ENCODE measurements at places on chromosomes 3 and 15.

- DNase-seq = no peak
These were observed 79.4 kb downstream of the TM4SF4 start for GRCh38 chr3:149553781-149554451.

DNA sequence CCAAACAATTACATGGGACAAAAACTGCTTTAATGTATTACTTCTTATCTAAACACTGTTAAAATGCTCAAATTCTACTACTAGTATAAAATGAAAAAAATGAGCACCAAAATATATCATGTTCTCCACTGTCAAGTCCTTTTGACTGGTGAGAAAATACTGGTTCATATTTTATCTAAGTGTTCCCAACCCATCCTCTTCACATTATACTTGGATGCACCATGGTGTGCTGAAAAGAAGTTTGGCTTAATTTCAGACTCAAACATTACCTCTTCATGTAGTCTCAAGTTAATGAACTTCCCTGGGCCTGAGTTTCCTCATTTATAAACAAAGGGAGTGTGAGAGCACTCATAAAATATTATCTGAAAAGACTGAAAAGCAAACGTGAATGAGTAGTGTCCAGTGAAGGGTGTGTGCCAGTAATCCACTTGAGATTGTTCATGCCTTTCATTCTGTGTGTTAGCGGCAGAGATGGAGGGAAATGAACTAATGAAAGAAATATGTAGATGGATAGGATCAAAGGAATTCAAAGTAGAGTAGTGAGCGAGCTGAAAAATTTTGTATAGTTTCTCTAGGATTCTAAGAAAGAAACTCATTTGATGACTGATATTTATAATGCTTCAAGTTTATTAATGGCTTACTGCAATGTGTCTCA lies 263.2 kb downstream of the NLGN1 start:
- no peak for DNase-seq

DNA sequence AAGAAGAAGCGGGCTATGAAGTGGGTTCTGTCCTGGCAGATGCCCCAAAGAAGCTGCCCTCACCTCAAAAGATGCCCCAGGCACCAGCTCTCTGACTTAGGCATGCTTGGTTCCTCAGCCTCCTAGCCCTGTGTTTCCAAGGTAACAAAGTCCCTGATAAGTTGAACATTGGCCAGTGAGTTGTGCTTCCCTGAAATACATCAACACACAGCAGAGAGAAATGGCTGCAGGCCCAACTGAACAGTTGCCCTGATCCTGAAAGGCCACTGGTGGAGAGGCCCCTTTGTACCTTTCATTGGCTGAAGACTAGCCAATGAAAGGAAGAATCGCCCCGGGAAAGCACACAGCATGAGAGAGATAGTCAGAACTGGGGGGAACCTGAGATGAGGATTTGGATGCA lies 169.9 kb upstream of the CTNNB1 start:
- no peak for DNase-seq

- DNase-seq = no peak
These were observed 65.2 kb downstream of the MYLK start for GRCh38 chr3:123818921-123819429.

- DNase-seq = no peak
These were observed 120.0 kb downstream of the SSR3 start for GRCh38 chr3:156434921-156435320.

DNA sequence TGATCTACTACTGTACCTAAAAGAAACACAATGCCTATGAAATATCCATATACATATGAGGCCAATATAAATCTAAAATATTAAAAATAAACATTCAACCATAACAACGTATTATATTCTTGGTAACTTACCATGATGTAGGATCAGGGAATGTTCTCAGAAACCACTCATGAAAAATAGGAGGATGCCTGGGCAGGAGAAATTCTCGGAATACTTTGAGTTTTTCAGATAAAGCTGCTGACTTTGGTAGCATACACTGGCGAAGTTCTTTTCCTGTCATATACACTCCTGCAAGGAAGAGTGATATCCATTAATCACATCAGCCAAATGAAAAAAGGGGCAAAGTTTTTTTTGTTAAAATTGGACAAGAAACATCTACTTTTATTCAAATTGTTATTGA lies 11.3 kb upstream of the XRN1 start:
- no peak for DNase-seq

DNA sequence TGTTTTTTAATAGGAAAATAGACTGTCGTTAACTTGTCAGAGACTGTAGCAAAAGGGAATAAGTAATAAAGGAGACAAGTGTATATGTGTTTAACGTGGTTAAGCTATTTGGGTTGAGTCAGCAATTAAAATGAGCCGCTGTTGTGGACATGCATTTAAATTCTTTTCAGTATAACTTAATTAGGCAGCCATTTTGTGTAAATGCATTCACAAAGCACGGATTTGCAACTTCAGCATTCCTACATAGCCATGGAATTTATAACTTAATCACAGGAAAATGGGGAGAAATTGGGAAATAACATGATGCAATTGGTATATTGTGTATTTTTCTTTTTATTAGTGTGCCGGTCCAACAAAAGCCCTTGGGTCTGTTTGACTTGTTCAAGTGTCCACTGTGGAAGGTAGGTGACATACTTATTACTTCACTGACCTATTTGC lies 27.9 kb downstream of the USP3 start:
- DNase-seq = no peak

DNA sequence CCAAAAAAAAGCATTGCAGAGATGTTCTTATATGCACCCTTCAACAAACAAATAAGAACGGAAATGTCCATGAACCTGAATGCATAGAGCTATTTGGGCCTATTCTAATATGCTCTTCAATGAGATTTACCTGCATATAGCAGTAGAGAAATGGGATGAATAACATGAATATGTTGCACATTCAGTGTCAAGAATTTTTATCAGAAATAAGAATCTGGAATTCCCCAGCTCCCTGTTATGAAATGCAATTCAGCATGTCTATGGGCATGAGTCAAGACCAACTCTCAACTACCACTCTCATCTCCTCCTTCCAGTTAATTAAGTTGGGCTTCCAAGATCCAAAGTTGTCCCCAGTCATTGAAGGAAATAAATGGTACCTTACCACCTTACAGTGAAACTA lies 133.7 kb upstream of the ALCAM start:
- DNase-seq = no peak

DNA sequence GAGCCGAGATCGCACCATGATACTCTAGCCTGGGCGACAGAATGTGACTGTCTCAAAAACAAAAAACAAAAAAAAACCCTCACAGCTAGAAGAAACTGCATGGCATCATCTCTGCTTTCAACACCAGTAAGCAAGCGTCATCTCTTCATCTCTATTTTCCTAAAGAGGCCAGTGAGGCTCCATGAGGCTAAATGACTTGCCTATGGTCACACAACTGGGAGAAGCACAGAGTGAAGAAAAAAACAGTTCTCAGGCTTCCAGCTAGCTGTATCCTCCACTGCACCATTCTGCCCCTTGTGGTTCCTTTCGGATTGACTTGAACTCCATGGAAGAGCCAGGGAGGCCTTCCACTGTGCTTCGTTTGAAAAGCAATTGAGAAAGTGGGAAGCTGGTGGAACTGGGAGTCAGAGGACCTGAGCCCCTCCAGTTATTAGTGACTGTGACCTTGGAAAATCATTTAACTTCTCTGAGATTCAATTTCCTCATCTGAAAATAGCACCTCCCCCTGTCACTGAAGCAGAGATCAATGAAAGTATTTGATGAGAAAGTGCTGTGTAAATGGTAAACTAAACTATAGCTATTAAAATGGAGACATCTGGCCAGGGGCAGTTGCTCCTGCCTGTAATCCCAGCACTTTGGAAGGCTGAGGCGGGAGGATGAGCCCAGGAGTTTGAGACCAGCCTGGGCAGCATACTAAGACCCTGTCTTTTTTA lies 32.1 kb upstream of the DENND4A start:
- DNase-seq = no peak

- no peak for DNase-seq
These were observed 123.5 kb upstream of the KCNAB1 start for GRCh38 chr3:155996882-155997281.

GRCh38 chr3:58556001-58556400 lies 19.0 kb upstream of the ACOX2 start:
- DNase-seq = no peak

DNA sequence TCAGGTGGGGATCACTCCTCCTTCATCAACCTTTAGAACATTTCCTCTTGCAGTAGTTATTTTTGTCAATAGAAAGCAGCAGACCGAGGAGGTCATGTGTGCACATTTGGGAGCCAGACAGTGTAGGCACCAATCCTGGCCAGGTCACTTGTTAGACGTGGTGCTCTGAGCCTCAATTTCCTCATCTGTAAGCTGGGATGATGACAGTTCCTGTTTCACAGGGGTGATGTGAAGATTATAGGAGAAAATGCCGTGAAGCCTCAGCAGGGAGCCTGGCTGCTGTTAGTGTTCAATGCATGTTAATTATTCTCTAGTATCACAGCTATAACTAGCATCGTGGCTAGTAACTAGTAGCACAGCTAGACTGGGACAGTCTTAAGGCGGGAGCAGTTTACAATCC lies 64.7 kb downstream of the ATP2B2 start:
- DNase-seq = no peak

DNA sequence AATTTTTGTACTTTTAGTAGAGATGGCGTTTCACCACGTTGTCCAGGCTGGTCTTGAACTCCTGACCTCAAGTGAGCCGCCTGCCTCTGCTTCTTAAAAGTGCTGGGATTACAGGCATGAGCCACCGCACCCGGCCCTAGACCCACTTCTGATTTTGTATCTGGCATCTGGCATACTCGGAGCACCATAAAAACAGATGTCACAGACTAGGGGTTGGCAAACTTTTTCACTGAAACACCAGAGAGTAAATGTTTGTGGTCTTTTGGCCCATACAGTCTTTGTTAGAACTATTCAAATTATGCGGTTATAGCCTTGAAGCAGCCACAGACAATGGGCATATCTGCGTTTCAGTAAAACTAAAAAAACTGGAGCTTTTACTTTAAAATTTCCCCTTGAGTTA lies 110.7 kb downstream of the TJP1 start:
- DNase-seq = no peak

GRCh38 chr3:162111861-162112260 lies 615.3 kb downstream of the OTOL1 start:
- DNase-seq = no peak

GRCh38 chr3:149090461-149090860 lies 4.1 kb upstream of the HLTF start:
- no peak for DNase-seq

- no peak for DNase-seq
These were observed 280.7 kb downstream of the NFKBIZ start for GRCh38 chr3:102129760-102130608.

DNA sequence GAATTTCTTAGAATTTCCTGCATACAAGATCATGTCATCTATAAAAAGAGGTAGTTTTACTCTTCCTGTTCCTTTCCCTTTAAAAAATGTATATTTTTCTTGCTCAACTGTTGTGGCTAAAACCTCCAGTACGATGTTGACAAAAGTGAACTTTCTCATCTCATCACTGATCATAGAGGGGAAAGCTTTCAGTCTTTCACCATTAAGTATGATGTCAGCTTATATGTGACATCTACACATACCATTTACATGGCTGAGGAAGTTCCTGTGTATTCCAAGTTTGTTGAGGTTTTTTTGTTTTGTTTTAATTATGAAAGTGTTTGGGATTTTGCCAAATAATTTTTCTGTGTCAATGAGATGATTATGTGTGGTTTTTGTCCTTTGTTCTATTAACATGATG lies 173.6 kb downstream of the PLD1 start:
- no peak for DNase-seq

DNA sequence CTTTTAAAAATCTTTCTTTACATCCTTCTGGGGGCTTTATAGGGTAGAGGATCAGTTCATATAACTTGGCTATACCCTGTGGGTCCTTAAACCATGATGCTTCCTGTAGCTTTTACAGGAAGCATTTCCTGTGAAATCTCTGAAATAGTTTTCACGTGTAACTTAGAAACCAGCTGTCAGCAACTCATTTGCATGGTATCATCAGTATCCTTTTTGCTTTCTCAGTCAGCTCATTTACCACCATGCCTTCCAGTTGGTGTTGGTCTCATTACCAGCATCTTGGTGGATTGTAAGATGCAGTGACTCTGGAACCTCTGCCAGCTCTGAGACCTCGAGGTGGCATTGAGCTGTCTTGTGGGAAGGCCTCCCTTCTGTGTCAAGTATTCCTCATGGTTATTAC lies 96.7 kb upstream of the MYZAP start:
- DNase-seq = no peak

DNA sequence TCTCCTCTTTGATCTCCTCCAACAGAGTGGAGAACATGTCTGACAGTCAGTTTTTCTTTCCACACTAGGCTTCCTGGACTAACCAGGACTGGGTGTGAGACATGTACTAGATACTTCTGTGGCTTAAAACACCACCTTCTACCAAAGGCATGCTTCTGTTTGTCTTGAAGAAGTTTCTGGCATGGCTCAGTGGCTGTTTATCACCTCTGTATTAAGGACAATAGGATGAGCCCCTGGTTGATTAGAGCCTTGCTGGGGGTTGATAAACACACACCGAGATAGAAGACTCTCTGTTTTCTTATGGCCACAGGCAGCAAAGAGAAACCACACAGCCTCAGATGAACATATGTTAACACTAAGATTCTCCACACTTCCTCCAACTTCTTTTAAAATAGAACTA lies 40.5 kb downstream of the SV2B start:
- DNase-seq = no peak

DNA sequence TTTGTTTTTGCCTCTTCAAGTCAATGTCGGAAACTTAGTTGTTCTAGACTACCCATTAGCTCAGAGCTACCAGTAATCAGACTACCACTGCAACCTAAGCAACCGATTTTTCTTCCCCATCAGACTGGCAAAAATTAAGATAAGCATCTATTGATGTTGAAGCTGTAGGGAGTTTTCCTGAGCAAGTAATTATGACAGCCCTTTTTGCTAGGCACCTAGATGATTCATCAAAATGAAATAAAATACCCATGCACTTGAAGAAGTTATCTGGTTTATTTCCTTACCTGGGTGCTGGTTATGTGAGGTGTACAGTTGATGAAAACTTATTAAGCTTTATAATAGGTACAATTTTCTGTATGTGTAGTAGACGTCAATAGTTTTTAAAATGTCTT lies 554 bp upstream of the COMMD4 start:
- no peak for DNase-seq

DNA sequence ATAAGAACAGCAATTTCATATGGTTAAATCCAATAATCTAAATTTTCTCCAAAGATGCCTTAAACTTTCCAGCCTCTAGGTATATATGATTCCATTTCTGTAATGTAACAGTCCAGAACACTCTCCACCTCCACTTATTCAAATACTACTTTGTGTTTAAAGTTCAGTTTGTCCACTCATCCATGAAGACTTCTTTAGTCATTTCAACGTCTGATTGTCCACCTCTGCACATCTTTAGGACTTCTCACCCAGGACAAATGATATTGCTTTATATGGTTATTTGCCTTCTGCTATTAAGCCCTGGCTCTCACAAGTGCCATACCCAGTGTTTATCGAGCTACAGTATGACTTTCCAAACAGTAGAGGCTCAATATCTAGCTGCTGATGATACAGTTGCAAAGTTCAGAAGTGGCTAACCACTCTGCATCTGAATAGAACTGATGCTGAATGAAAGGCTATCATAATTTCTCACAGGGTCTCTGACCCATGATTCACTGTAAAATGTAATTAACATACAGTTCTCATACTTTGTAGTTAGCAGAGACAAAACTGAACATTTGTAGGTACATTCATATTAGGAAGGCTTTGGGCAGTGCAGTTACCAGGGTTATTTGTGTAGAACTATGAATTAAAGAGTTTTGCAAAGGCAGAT lies 93.7 kb upstream of the MBNL1 start:
- DNase-seq = no peak
